Urothelium cell line (cell line): ENCODE measurements at places on chromosomes 3 and 15.
A peak's percentile ranks its signal among the peaks of the same experiment; 100 is the strongest.

GRCh38 chr3:3619815-3620214 lies 179.4 kb upstream of the LRRN1 start:
- DNase-seq = no peak

- no peak for DNase-seq
Observed at GRCh38 chr3:51374456-51374855, 10.6 kb upstream of the MANF start.

GRCh38 chr3:194395212-194395611 lies 3.9 kb downstream of the GP5 start:
- DNase-seq = no peak

DNA sequence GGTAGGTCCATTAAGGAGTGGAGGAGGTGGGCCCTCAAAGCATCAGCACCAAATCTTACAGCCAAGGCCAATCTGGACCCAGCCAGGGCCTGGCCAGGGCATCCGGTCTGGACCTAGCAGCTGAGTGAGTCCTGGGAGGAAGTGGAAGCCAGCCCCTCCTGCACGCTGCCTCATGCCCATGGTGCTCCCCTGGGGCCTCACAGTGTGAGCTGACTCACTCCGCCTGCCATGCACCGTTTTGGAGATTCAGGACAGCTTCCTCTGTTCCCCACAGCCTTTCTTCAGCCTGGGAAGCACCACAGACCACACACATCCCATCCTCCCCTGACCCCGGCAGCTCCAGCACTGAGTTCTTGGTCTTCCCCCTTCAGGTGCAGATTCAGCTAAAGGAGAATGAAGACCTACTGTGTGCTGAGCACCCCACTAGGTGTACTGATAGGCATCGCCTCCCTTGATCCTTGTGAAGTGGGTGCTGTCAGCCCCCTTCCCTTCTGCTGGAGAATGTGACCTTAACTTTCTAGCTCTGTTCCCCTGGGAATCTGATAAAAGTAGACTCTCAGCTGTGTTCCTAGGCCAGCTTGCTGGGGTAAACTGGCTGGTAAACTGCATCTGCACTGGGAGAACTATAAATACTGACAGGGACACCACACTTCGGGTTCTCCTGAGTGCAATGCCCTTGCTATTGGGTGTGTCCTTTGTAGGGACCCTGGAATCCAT lies 36.8 kb upstream of the SEC13 start:
- DNase-seq = peak; percentile 78

DNA sequence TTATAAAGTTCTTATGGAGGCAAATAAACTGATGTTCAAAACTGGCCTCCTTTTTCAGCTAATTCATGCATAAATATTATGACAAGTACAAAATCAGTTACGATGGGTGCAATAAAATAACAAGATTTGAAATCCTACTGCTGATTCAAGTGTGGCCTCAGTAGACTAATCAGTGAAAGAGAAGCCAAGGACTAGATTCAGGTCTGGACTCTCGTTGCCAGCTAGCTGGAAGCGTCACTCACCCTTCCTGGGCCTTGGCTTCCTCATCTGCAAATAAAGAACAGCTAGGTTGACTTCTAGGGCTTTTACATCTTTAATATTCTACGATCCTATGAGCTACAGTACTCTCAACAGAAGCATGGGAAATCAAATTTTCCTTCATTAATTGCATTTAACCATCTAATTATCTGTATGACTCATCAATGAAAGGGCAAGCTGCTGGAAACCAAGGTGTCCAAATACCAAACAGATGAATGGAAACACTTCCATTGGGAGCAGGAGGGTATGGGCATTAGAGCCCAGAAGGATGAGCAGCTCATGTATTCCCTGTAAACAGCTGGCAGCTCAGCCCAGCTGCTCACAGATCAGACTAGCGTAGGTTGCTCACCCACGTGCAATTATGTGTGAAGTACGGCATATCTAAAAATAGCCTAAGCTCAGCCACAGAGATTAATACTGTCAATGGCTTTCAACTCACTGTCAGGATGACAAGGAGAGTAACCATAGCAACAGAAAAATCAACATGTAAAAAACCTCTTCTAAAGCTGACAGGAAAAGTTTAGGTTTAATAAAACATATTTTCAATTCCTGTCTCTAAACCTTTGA lies 294.8 kb downstream of the PLCL2 start:
- no peak for DNase-seq
